ENCODE measurements at places on chromosomes 11 and 22. TPM values are rescaled to one million over a fixed set of nuclear protein-coding genes. Genes with fewer than 3 reads are reported as not detected.

The P2RY2 gene
- total RNA-seq, result 0.97 TPM

The C11orf16 gene
- not detected for total RNA-seq

The DEUP1 gene
- total RNA-seq, result not detected

The KRTAP5-8 gene
- total RNA-seq, result not detected

The L3MBTL2 gene
- 24.0 TPM for total RNA-seq

The C1QTNF4 gene
- total RNA-seq, result 0.16 TPM

The NPTXR gene
- 0.16 TPM for total RNA-seq

The ANO1 gene
- 0.13 TPM for total RNA-seq

The SHISA8 gene
- not detected for total RNA-seq

The KCNJ1 gene
- total RNA-seq, result 0.06 TPM

The SCGB1D4 gene
- not detected for total RNA-seq

The TSGA10IP gene
- not detected for total RNA-seq

The ANGPTL5 gene
- total RNA-seq, result not detected

The JRKL gene
- 5.2 TPM for total RNA-seq

The TECTA gene
- 0.32 TPM for total RNA-seq

The SAAL1 gene
- 15.3 TPM for total RNA-seq

The HOATZ gene
- total RNA-seq, result not detected

The OR4A5 gene
- total RNA-seq, result not detected

The CTSW gene
- total RNA-seq, result not detected

The ZNF215 gene
- 1.4 TPM for total RNA-seq

The SCN2B gene
- not detected for total RNA-seq

The APOBEC3G gene
- 6.0 TPM for total RNA-seq

The INS gene
- total RNA-seq, result not detected

The EXPH5 gene
- total RNA-seq, result 0.06 TPM

The OR52I2 gene
- not detected for total RNA-seq

The TEX12 gene
- not detected for total RNA-seq

The PLEKHB1 gene
- 1.6 TPM for total RNA-seq

The LDHAL6A gene
- not detected for total RNA-seq

The DEPDC7 gene
- total RNA-seq, result 0.16 TPM

The OR8G5 gene
- not detected for total RNA-seq

The SLC3A2 gene
- total RNA-seq, result 87.2 TPM

The NFAM1 gene
- total RNA-seq, result not detected
